ENCODE measurements at places on chromosomes 16 and 17.

GRCh38 chr17:2502871-2503580 is 8.7 kb downstream of the METTL16 start:
- no peak for DNase-seq

- DNase-seq: no peak
Observed at GRCh38 chr17:3582915-3583314, 25.3 kb upstream of the TRPV3 start.

- no peak for DNase-seq
Observed at GRCh38 chr17:9899280-9900043, 5.6 kb downstream of the RCVRN start.

- no peak for DNase-seq
Observed at GRCh38 chr16:49578018-49578417, 204.4 kb downstream of the C16orf78 start.

DNA sequence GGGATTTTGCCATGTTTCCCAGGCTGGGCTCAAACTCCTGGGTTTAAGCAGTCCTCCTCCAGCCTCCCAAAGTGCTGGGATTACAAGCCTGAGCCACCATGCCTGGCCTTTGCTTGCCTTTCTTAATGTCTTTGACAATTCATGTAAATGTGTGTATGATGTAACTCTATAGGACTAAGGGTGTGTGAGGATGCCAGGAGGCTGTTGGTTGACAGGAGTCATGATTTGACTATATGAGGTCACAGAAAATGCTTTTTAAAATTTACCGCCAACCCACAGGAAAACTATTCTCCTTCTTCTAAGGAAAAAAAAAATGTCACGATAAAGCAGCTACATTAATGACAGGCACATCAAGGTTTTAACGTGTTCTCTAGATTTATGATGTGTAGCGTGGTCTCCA is 118.8 kb downstream of the WWOX start:
- no peak for DNase-seq

DNA sequence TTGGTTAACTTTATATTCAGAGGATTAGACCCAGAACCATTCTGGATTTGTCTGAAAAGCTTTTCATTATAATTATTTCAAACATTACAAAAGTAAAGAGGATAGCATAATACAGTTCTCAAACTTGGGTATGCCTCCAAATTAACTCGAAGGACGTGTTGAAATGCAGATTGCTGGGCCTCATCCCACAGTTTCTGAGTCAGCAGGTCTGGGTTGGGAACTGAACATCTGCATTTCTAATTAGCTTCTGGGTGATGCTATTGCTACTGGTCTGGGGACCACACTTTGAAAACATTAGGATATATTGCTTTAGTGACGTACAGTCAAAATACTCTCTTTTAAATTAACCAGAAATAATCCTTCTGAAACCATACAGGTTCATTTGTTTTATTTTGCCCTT is 10.0 kb downstream of the TPPP3 start:
- DNase-seq: no peak

GRCh38 chr16:31382485-31383161 is 10.5 kb upstream of the ITGAD start:
- DNase-seq: no peak

DNA sequence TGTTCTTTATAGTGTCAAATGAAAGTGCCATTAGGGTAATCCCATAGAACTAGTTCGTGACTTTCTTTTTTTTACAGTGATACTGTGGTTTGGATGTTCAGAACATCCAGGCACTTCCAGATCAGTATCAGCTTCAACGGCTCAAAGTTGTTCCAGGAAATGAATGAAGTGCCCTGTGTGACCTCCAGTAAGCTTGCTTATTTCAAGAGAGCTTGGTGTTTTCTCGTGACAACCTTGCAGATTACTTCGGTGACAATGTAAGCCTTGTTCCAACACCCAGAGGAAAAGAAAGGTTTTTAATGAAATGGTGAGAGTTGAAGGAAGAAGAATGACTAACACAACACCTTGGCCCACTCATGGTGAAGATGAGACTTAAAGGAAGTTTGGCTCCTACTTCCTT is 16.0 kb upstream of the KCNJ16 start:
- DNase-seq: no peak

DNA sequence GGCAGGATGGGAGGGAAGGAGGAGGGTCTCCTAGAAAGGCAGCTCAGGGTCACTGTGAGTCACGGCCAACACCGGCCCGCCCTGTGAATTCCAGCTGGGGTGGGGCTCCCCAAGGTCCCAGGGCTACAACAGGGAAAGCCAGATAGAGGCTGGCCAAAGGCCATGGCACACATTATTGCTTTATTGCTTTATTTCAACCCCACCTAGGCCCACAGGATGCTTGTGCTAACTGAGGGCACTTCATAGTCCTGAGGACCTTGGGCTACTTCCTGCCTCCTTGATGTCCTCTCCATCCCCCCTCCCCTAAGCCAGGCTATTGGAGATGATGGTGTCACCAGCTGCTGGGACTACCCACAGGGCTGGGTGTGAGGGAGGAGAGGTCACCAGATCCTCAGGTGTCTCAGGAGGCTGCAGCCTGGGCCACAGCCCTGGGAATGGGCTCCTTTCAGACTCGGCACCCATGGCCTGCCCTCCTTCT is 26.1 kb downstream of the LRRC75A start:
- no peak for DNase-seq

DNA sequence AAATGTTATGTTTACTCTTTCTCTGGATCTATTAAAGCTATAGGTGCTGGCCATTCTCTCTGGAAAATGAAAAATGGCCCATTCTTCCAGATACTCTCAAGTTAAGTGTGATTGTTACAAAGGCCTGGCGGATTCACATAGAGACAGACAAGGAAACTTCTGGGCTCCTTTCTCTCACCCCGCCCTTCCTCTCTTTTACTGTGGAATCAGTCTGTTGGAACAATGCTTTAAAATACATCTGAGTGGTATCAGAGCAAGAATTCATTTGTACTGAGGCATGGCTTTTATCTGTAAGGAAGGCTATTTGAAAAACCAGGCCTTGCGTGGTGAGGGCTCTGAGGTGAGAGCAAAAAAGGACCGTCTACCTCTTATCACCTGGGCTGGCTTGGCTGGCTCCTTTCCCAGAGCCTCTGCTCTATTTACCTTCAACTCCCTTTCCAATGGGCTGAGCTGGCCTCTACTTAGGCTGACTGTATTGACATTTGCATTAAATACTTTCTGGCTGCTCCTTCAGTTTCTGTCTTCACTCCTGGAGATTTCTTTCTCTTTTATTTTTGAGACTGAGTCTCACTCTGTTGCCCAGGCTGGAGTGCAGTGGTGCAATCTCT is 274.0 kb downstream of the PHKB start:
- no peak for DNase-seq

DNA sequence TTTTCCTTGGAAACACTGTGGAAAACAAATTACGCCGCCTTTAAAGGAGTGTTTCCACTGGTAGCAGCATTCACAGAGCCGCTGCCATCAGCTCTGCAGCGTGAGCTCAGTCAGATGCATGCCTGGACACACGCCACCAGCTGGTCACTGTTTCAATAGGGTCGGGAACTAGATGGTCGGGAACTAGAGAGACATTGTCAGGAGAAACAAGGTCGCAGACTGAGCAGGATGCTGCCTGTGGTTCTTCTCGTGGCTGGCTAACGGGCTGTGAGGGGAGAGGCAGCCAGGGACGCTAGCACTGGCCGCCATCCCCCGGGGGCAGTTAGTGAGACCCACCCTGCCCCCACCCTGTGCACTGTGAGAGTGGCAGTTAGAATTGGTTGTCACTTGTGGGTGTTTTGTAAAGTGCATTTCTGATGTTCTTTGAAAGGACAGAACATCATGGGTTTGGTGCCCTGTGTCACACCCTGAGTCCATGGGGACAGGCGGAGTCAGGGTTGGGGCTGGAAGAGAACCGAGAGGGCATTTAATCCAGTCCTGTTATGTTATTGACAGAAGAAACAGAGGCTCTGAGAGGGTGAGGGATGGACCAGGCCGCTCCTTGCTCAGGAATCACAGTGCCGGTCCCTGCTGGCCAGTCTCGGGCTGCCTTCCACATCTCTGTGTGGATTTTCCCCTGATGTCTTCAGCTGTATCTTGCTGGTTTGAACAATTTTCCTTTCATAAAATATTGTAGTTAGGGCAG is 86.3 kb downstream of the SPECC1 start:
- no peak for DNase-seq

DNA sequence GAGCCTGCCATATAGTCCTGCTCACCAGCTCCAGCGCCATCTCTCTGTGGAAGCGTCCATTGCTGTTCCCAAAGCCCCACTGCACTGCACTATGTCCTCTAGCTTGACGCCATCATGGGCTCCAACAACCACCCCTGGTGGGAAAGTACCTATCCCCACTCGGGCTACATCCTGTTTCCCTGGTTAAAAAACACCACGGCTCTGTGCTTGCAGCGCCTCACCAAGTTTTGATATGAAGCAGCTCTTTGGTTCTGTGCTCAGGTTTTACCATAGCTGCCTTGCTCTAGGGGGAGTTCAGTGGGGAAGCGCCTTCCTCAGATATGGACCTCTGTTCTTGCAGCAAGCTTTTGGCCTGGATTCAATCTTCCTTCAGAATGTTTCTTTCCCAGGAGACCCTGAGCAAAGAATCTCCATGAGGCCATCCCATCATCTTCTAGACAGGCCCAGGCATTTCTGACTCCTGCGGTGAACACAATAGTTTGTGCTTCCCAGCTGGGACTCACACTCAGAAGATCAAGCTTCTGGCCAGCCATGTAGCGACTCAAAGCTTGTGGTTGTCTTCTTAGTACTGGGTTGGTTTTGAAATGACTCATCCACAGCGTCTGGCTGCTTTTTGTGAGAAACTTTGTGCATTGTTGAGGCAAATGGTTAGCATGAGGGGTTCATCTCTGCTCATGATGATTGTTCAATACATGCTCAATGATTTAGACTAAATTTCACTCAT is 39.5 kb downstream of the DYNLRB2 start:
- DNase-seq: no peak

- no peak for DNase-seq
Observed at GRCh38 chr17:39178536-39178935, 12.6 kb upstream of the ARL5C start.

DNA sequence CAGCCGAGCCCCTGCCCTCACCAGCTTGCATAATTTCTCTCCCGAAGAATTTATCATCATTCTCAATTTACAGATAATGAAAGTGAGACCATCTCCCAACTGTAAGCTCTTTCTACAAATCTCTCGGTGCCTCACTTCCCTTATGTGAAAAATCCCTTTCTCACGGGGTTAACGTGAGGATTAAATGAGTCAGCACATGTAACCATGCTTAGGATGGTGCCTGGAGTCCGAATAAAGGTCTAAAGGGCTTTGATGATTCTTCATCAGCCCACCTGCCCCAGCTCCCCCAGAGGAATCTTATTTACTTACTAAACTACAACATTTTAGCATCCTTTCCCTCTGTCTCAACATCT is 24.8 kb upstream of the PIK3R6 start:
- DNase-seq: no peak

- DNase-seq: no peak
Observed at GRCh38 chr16:72286936-72287620, 115.1 kb upstream of the PMFBP1 start.

- DNase-seq: no peak
Observed at GRCh38 chr17:78806451-78806850, 24.4 kb upstream of the CYTH1 start.

GRCh38 chr17:28426081-28426519 is 20.1 kb upstream of the SLC46A1 start:
- DNase-seq: no peak

DNA sequence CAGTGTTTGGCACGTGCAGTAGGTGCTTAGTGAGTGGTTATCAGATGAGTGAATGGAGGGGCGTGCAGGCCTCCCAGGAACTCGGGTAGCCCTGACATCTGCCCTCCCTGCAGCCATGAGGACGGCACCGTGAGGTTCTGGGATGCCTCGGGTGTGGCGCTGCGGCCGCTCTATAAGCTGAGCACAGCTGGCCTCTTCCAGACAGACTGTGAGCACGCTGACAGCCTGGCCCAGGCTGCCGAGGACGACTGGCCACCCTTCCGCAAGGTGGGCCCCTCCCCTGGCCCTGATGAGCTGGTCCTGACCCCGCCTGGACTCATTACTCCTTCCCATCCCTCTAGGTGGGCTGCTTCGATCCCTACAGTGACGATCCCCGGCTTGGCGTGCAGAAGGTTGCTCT is 11.1 kb downstream of the LLGL1 start:
- no peak for DNase-seq

DNA sequence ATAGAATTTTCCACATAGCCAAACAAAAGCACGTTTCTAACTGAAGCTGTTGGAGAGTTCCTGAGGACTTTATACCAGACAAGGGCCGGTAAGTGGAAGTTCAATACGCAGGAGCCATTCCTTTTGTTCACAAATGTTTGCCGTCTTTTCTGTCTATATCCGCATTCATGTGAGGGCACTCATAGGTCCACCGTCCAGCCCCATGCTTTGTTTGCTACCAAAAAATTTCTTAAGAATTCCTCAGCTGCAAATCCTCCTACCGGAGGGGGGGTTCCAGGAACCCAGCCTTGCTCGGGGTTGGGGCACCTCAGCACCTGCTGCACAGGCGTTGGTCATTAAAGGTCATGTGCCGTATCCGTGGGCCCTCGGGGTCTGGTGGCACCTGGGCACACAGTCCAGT is 276.8 kb downstream of the SEC14L1 start:
- no peak for DNase-seq

- DNase-seq: no peak
Observed at GRCh38 chr17:38538906-38539305, 66.8 kb downstream of the SRCIN1 start.

- no peak for DNase-seq
Observed at GRCh38 chr16:57590654-57591085, 37.8 kb upstream of the ADGRG1 start.

- no peak for DNase-seq
Observed at GRCh38 chr16:79272141-79272577, 328.4 kb downstream of the MAF start.

DNA sequence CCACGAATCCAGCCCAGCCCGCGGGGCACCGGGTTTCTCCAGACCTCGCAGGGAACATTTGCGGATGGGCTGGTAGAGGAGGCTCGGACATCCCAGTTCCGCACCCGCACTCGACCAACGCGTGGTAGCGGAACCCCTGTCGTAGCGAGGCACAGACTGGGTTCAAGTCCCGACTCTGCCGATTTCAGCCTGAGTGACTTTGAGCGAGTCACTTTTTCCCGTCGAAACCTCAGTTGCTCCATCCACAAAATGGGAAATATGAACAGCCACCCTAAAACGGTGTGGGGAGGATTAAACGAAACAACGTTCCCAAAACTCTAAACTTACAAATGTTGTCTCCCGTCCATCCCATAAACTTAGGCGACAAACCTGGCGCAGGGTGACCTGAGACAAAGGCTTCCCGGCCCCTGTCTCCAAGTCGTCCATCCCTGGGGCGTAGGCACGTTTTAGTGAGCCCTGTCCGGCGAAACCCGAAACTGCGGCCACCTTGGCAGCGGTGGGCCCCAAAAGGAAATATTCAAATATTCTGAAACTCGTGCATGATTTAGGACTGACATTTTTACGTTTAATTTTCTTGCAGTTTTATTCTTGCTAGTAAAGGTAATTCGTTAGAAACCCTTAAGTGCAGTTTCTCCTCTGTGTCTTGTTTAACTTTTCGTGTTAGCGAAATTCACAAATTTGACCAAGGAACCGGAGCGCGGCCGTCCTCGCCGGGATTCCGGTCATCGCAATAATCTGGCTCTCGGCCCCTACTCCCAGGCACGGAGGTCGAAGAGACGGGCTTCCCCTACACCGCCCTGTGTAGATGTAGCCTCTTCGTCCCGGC is 1.9 kb upstream of the MLLT6 start:
- DNase-seq: no peak
